A375 (cell line): ENCODE measurements at places on chromosomes 11 and 22. TPM values are rescaled to one million over a fixed set of nuclear protein-coding genes. Genes with fewer than 3 reads are reported as not detected.

Gene SESN3
- 0.26 and 0.58 TPM in 2 replicates for total RNA-seq

Gene NUP50
- 61.7 and 67.9 TPM in 2 replicates for total RNA-seq

Gene MS4A12
- not detected in 2 replicates for total RNA-seq

Gene TNKS1BP1
- total RNA-seq: 63.2 and 72.4 TPM in 2 replicates

Gene MS4A8
- total RNA-seq: not detected in 2 replicates

Gene BTG4
- total RNA-seq: not detected in 2 replicates

Gene PPFIBP2
- total RNA-seq: 0.19 and 3.6 TPM in 2 replicates

Gene RAG2
- total RNA-seq: not detected in 2 replicates

Gene AGBL2
- total RNA-seq: 1.3 and 1.4 TPM in 2 replicates

Gene OSM
- 0.13 TPM in 1 of 2 replicates, not detected in the other for total RNA-seq

Gene FOLR2
- not detected in 2 replicates for total RNA-seq

Gene PARVB
- total RNA-seq: 57.9 and 68.5 TPM in 2 replicates

Gene BTBD18
- total RNA-seq: 0.04 and 0.13 TPM in 2 replicates

Gene EEF1G
- 2,191 and 2,371 TPM in 2 replicates for total RNA-seq

Gene NRXN2
- total RNA-seq: 0.24 and 0.26 TPM in 2 replicates

Gene MFRP
- not detected in 2 replicates for total RNA-seq

Gene IRF7
- total RNA-seq: 8.1 and 10.7 TPM in 2 replicates
